ENCODE measurements at places on chromosomes 3 and 15.

DNA sequence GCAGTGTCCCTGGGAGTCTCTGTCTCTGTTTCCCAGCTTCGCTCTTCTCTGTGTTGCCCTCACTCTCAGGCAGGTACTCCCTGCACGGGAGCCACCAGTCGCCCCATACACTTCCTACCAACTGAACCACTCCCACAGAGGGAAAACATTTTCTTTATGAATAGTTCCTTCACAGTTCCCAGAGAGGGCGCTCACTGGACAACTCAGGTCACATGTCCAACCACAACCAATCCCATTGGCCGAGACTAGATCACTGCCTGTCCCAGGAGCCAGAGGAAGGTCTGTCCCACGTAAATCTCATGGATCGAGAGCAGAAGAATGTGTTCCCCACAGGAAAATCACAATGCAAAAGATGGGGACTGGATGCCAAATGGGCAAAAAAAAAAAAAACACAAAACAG is 26.1 kb downstream of the GRK7 start:
- DNase-seq: no peak

DNA sequence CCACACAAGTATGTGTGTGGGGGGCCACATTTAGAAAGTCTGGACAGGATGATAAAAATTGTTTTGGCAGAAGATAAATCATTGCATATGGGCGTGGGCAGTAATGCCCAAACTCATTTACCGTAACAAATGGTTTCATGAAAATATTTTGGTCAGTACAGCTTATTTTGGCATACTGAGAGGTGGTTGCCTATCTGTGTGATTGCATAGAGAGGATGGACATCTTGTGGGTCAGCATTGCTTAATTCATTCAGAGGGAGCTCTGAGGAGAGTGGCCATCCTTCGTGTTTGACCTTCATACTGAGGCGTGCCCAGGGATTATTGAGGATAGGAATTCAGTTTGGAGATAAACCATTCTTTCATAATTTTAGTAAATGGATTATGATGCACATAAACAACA is 162.5 kb downstream of the GAP43 start:
- no peak for DNase-seq

- no peak for DNase-seq
Measured at GRCh38 chr3:71099997-71100719, 483.4 kb downstream of the FOXP1 start.

DNA sequence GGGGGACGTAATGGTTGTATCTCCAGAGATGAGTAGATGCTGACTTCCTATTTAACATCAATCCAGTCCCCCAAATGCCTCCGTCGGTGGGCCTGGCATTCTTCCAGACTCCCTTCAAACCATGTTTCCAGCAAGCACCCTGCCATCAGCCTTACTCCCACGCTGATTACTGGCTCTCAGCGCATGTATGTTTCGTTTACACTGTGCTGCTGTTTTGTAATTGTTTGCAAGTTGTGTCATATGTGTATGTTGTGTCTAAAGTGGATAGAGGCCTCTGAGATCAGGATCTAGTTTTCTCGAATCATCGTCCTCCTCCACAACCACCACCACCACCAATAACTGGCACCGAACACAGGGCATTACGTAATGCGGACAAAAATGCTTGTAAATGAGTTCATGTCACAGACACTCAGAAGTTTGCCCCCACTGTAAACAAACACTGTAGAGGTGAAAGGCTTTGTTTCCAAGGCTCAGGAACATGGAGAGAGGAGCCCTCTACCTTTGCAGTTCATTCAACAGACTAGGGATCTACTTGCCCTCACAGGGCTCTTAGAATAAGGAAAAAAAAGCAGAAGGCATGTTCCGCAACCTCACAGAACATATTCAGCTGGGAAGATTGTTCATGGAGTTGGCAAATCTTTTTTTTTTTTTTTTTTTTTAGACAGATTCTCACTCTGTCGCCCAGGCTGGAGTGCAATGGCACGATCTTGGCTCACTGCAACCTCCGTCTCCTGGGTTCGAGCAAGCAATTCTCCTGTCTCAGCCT is 46.1 kb upstream of the SEMA4B start:
- DNase-seq: peak; percentile 89

- DNase-seq: no peak
Measured at GRCh38 chr15:60408463-60408981, 10.7 kb upstream of the ANXA2 start.

DNA sequence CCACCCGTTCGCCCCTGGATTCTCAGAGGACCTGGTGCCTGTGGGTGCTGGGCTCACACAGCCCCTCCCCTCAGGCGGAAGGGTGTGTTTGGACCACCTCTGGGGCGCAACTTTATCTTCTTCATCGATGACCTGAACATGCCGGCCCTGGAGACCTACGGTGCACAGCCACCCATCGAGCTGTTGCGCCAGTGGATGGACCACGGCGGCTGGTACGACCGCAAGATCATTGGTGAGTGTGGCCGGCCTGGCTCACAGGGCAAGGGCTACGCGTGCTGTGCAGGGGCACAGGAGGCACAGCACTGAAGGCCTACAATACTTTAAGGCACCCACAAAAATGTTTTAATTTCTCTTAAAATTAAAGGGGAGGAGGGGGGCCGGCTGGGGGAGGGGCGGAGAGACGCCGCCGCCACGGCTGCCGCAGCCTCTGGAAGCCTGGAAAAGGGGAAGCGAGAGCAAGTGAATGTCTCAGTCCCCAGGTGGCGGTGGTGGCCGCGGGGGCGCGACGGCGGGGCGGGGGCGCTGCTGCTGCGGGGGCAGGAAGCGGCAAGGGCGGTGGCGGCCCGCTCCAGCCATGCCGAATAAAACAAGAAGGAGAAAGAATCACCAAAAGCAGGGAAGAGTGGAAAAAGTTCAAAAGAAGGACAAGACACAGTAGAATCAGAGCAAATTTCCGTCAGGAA is 56.8 kb downstream of the DNAH1 start:
- no peak for DNase-seq

DNA sequence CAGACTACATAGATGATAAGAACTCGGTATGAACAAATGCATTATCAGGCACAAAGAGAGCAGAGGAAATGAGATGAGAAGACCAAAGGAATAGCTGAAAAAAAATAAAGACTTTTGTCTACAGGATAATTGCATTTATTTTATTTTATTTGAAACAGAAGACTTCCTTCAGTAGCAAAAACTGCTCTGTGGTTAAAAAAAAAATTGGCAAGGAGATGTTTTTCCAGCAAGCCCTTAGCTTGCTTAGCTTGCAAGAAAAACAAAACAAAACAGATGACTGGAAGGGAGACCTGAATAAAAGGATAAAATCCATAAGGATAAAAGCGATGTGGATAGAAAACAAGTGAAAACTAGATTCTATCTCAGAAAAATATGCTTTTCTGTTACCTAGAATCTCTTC is 9.1 kb upstream of the PPM1L start:
- DNase-seq: no peak

GRCh38 chr3:128151758-128152274 is 1.5 kb upstream of the EEFSEC start:
- DNase-seq: peak; percentile 75

DNA sequence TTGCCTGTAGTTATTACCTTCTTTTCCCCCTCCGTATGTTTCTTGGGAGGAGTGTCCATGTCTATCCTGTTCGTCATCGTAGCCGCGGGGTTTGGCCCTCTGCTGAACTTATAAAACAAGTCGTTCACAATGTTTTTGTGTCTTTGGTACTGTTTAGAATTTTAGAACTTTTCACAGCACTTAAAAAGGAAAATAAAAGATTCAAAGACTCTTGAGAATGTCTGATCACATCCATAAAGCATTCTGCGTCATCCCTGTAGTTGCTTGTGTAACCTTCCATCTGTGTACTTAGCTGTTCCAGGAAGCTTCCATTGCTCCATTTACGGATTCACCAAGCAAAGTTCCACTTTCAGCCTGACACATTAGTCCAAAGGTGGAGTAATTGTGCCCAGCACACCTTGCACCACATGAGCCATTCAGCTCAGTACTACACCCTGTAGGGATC is 677.1 kb upstream of the NR2F2 start:
- no peak for DNase-seq
